ENCODE measurements at places on chromosomes 2 and 18.

- DNase-seq, result no peak
Measured at GRCh38 chr2:227615181-227615580, 541 bp upstream of the SCYGR3 start.

GRCh38 chr2:163312713-163313112, 423.1 kb downstream of the FIGN start:
- no peak for DNase-seq

DNA sequence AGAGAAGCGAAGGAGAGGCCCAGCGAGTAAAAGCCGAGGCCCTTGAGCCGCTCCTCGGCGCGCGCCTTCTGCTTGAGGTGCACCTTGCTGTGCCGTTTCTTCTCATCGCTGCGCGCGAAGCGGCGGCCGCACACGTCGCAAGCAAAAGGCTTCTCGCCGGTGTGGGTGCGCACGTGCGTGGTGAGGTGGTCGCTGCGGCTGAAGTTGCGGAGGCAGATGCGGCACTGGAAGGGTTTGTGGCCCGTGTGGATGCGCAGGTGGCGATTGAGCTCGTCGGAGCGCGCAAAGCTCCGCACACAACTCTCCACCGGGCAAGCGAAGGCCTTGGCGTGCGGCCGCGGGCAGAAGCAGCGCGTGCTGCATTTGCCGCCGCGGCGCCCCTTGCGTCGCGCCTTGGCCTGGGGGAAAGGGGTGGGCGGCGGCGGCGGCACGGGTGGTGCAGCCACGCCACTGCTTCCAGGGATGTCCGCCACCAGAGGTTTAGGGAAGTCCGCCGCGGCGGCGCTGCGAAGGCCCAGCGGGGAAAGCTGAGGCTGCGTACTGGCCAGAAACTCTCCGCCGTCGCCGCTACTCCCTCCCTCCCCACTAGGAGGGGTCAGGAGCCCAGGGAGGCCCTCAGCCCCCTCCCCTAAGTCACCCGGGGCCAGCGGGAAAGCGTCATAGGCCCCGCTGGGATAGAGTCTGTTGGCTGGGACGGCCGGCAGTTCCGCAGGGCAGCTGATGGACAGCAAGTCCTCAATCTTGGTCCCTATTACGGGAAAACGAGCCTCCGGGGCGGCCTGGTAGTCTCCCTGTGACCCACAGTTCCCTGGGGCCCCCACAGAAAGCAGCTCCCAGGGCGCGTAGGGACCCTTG, 1.7 kb downstream of the EGR4 start:
- no peak for DNase-seq

DNA sequence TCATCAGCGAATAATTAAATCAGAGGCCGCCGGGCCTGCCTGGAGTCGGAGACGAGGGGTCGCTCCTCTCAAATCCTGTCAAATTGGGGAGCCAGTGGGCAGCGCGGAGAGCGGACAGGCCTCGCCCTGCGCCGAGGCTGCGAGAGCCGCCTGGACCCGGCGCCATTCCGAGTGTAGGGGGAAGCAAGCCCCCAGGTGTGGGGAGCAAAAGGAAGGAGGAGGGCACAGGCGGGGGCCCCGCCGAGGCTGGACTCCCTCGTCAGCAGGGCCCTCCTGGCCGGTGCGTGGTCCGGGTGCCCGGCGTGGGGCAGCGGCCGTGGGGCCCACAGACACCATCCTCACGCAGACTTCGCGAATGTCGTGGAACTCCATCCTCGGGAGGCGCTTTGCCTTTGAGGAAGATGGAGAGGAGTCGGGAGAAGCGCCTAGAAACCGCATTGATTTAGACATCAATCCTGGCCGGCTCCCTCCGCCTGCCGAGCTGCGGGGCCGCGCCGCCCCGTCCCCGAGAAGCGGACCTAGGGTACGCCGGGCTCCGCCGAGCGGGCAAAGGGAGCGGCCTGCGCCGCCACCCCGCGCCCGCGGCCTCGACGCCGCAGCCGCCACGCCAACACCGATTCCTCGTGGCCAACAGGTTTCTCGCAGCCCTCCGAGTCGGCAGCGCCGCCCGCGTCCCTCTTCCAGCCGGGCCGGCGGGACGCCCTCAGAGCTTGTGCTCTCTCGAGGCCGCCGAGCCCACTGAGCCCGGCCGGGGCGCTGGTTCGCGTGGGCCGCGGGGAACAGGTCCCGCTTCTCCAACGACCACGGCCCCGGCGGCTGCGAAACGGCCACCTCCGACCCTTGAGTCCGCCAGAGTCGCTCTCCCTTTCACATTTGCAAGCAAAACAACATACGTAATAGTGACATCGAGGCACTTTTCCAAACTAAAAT, 6.7 kb upstream of the ONECUT2 start:
- DNase-seq, result no peak

GRCh38 chr2:45156605-45157004, 147.4 kb upstream of the SIX2 start:
- DNase-seq, result no peak

DNA sequence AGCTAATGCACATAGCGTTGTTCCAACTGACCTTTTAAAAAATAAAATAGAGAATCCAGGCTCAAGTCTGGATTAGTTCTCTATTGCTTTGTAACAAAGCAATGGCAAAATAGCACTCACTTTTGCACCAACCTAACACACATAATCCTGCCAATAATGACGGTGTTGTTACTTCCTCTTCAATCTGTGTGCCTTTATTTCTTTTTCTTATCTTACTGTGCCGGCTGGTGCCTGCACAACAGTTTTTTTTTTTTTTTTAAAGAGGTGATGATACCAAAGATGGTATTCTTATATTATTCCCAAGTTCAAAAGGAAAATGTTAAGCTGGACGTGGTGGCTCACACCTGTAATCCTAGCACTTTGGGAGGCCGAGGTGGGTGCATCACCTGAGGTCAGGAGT, 3.4 kb downstream of the PLB1 start:
- no peak for DNase-seq
